ENCODE measurements at places on chromosomes 13 and 19.

GRCh38 chr13:94632226-94632980 lies 30.7 kb downstream of the GPR180 start:
- DNase-seq, result no peak

GRCh38 chr13:33438918-33439317 lies 153.4 kb upstream of the STARD13 start:
- no peak for DNase-seq

GRCh38 chr19:33386361-33386858 lies 12.9 kb downstream of the CEBPG start:
- no peak for DNase-seq

- no peak for DNase-seq
Observed at GRCh38 chr13:60655256-60655655, 258.2 kb downstream of the TDRD3 start.

GRCh38 chr19:3575260-3575741 lies 2.6 kb downstream of the HMG20B start:
- no peak for DNase-seq

- peak; percentile 95 for DNase-seq
Observed at GRCh38 chr19:6737284-6737872, at the start of gene GPR108. GPR108 (minus strand) TSS chr19:6737580; CDS start chr19:6737576, 4 bp downstream.

- DNase-seq, result no peak
Observed at GRCh38 chr13:84358601-84359000, 476.3 kb upstream of the SLITRK1 start.
